ENCODE measurements at places on chromosomes 6 and 20.

DNA sequence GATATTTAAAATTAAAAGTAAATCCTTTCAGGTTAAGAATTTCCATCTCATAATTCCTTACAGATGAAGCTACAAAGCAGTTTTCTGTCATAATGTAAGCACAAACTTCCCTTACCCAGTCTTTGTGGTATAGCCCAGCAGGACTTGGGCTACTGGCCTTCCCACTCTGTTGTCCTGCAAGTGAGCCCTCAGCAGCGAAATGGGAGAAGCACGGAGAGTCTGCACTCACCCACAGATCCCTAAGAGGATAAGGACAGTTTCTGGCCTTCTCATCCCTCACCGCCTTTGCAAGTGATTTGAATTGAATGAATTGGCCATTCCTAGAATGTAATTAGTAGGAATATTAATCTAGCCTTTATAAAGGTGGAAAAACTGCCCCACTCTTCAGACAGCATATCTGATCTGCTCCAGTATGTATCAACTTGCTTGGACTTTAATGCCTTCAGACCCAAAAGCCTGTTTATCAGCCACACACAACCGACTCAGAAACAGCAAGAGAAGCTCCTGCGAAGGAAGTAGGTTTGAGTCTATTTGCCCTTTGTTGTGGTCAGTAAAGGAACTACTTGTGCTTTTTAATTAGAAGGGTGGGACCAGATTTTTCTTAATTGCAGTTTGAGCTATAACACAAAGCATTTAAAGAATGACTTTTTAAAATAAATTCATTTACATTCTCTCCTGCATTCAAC lies 29.9 kb upstream of the PRDM1 start:
- no peak for DNase-seq

DNA sequence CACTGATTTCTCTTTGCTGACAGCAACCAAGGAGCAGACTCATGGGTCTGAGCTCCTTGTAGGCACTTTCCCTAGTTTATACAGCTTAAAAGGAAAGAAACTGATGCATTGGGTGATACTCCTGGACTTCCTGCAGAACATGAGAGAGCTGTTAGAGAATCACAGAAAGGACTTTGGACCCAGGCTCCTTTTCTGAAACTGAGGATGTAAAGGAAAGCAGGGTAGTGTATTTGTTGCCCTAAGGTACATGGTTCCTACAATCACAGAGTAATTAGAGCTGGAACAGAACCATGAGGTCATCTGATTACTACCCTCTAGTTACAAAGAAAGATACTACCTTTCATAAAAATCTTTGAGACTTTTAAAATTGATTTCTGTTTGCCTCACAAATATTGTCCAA lies 477.1 kb upstream of the SPTLC3 start:
- no peak for DNase-seq

DNA sequence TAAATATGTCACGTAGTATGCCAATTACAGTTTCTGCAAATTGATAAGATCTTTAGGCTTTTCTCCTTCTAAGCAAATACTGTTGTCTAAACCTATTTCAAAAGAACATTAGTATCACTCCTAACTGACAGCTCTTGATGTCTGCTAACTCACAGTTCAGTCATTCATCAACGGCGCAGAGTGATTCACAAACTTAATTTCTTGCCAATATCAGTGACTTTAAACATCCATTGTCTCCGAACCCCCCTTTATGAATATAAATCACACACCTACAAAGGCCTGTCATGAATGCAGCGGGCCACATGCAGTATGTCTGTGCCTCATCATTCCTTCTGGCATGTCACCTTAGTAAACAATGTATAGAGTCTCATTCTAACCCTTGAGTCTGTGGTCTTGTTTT lies 420.6 kb downstream of the CDC5L start:
- DNase-seq = no peak

DNA sequence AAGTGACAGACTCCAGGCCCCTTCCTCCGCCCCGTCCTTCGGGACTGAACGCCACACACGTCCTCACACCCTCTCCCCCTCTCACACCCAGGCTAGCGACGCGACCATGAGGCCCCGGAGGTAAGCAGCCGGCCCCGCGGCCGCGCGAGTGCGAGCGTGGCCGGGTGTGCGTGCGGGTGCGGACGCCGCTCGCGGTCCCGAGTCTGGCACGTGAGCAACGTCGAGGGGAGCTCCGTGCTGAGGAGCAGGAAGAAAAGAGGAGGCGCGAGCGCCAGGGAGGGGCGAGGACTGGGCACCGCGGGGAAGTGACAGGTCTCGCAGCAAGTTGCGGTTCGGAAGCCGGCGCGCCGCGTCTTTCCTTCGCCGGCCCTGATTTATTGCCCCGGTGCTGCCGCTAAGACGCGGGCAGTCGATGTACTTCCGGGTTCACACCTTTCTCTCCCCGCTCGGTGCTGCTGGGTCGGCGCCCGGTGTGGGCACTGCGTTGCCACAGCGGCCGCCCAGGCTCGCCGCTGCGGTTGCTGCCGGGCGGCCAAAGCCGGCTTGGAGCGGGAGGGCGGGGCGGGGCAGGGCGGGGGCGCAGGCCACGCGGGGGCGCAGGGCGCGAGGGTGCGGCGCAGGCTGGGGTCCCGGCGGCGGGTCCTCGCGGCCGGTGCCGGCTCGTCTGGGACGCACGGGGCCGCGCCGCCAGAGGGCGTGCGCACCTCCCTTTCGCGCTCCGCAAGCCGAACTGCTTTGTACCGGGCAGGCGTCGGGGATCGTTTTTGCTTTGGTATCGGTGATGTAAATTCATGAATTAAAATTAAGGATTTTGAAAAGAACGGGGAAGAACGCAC lies 15.8 kb upstream of the LIN28B start:
- DNase-seq = peak; percentile 4

GRCh38 chr6:11459079-11459610 lies 78.4 kb upstream of the TMEM170B start:
- DNase-seq = no peak

- no peak for DNase-seq
Observed at GRCh38 chr6:34511214-34511914, 44.8 kb downstream of the SPDEF start.

- peak; percentile 24 for DNase-seq
Observed at GRCh38 chr6:10720265-10720959, 2.5 kb upstream of the TMEM14C start.

DNA sequence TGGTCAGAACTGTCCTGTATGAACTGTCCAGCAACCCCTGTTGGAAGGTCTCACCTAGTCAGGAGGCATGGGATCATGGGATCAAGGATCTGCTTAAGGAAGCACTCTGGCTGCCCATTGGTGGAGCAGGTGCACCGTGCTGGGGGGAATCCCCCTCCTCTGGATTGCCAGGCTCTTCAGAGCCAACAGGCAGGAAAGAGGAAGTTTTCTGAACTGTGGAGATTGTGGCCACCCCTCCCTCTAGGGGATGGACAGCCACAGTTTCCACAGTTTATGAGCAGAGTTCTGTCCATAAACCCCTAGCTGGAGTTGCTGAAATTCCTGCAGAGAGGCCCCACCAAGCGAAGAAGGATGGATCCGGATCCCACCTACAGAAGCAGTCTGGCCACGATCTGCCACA lies 13.0 kb upstream of the HLA-DQB1 start:
- DNase-seq = no peak

DNA sequence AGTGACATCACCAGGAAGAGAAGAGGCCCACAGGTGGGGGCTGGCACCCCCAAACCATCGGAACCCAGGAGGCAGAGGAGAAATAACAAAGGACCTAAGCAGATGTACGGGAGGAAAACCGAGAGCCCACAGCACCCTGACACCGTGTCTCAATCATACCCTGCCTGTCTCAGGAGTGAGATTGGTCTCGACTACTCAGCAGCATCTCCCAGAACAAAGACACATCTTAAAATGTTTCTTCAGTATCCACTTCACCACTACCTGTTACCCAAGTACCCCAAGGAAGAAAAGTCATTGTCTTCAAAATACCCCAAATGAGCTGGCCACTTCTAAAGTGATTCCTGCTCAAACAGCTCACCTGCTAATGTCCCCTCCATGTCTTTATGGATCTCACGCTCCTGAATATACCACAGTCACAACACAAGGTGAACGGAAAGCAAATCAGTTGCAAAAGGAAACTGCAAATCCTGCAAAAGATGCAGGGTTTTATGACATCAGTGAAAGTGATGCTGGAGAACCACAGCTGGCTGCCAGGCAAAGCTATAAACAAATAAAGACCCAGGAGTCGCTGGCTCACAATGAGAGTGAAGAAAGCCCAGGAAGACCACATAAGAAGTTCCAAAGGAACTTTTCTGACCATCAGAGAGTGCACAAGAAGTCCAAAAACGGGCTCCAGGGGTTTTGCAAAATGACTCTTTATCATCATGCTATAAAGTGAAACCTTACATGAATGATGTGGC lies 44.1 kb downstream of the PREX1 start:
- DNase-seq = no peak

- DNase-seq = peak; percentile 82
Observed at GRCh38 chr6:134178161-134179044, 126.0 kb upstream of the SLC2A12 start.

GRCh38 chr6:12735786-12736185 lies 19.2 kb downstream of the PHACTR1 start:
- no peak for DNase-seq

- DNase-seq = no peak
Observed at GRCh38 chr20:31721408-31722256, 1.0 kb downstream of the BCL2L1 start.

DNA sequence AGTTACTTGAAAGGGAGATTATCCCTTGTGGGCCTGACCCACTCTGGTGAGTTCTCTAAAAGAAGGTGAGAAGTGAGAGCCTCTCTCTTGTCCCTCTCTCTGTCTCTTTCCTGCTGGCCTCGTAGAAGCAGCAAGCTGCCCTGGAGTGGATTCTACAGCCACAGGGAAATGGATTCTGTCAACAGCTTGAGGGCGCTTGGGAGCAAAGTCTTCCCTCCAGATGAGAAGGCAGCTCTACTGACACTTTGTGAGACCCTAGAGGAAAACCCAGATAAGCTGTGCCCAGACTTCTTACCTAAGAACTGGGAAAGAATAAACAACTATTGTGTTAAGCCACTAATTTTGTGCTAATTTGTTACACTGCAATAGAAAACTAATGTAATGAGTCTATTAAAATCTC lies 39.9 kb downstream of the ANKRD60 start:
- no peak for DNase-seq

- DNase-seq = no peak
Observed at GRCh38 chr20:43942667-43943285, 28.1 kb downstream of the TOX2 start.

GRCh38 chr6:140874066-140874465 lies 1258.7 kb upstream of the GJE1 start:
- no peak for DNase-seq

DNA sequence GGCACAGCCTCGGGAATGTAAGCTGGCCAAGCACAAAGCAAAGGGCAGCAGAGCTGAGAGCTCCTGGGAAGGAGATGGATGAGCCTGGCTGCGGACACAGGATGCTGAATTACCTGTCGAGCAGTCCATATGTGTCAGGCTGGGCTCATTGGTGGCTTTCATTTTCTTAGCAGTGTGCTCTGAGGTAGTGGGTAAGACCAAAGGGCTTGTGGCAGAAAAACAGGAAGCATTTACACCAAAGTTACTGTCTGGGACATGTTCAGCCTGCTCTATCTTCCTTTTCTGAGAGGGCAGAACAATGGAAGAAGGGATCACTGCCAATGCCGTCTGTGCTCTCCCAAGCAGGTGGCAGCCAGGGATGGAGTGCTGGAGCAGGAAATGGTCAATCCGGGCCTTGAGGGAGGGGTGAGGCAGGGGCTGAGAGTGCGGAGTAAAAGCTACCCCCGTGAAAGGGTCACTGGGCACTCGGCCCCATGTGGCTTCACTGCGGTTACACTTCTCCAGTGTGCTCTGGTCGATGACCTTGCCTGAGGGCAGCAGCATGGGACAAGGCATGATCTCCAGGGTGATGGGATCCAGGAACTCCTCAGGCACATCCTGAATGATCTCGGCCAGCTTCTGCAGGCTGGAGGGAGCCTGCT lies 36.9 kb upstream of the AVP start:
- DNase-seq = no peak

DNA sequence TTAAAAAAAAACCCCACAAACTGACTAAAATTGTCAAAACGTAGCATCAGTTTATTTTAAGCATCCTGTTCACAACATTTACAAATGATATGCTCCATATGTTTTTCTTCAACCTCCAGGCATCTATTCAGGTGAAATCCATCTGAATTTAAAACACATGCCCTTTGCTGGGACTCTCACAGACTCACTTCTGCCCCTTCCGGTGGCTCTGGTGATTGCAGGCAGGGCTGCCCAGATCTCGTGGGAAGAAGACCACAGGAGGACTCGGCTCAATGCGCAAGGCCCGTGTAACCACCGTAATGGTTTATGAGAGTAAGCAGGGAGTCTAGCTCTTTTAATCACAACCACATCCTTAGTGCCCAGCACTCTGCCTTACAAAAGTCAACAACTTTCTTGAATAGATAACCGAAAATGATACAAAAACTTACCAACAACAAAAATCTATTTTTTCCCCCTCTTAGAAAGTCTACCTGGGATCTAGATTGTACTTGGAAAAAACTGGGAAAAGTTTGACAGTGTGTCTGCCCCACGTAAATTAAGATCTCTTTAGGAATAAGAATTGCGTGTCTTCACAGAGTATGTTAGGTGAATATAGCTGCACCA lies 139.1 kb downstream of the KIF16B start:
- DNase-seq = peak; percentile 6

DNA sequence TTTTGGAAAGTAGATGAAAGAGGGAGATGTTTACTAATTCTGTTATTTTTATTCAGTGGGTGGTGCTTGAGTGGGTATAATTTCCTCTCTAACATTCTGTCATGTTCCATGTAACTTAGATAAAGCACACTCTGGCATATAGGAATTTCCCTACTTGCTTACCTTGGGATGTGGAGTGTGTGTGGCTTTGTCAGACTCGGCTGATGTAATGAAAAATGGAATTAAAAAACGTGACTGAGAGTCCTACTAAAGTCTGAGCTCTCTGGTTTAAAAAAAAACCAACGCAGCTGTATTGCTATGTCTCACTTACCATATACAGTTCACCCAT lies 98.3 kb downstream of the JARID2 start:
- no peak for DNase-seq

GRCh38 chr6:15441215-15441868 lies 195.5 kb downstream of the JARID2 start:
- DNase-seq = peak; percentile 26

GRCh38 chr20:64057628-64058498 lies 5.1 kb upstream of the TCEA2 start:
- DNase-seq = peak; percentile 73

- DNase-seq = no peak
Observed at GRCh38 chr20:49381558-49382493, 100.6 kb downstream of the KCNB1 start.

- DNase-seq = peak; percentile 22
Observed at GRCh38 chr6:118283766-118284165, 264.3 kb upstream of the PLN start.

GRCh38 chr20:5260889-5261288 lies 55.9 kb downstream of the PROKR2 start:
- no peak for DNase-seq

DNA sequence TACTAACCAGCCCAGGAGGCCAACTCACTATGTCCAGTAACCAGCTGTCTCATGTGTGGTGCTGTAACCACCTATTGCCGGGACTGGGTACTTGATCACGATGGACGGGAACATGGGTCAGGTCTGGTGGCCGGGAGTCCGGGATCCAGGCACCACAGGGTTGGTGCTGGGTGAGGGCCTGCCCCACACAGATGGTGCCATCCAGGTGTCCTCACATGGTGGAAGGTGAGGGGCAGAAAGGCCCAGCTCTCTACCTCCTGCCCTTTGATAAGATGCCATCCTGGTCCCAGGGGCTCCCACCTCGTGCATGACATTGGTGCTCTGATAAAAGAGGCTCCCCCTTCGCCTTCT lies 116.3 kb downstream of the TAF4 start:
- DNase-seq = no peak

Measured in stimulated activated CD4-positive, alpha-beta T cell treated with anti-CD3 and anti-CD28 coated beads, Interleukin-2, amount 100 ng/mL, for 4 hours (primary cell).